ENCODE measurements at places on chromosomes 13 and 19. TPM values are rescaled to one million over a fixed set of nuclear protein-coding genes. Genes with fewer than 3 reads are reported as not detected.

GRCh38 chr13:20160306-20161274 lies at the start of gene GJA3:
TSS of gene GJA3 (minus strand) at chr13:20161052. CDS start at chr13:20143288, 17,764 bp downstream.
- no peak for DNase-seq

DNA sequence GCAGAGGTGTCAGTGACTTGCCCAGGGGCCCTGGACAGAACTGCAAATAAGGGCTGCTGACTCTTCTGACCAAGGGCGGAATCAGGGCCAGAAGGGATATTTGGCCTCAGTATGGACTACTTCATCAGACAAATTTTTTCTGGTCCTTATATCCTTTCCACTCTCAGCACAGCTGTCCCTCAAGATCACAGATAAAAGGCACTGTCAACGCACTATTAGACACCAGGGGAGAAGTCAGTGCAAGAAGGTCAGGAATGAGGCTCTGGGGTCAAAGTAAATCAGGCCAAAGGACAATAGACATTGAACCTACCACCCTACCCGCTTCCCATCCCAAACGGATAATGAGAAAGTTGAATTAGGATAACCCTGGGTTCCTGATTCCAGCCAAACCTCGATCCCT lies 657.6 kb downstream of the UQCRFS1 start:
- DNase-seq, result no peak

DNA sequence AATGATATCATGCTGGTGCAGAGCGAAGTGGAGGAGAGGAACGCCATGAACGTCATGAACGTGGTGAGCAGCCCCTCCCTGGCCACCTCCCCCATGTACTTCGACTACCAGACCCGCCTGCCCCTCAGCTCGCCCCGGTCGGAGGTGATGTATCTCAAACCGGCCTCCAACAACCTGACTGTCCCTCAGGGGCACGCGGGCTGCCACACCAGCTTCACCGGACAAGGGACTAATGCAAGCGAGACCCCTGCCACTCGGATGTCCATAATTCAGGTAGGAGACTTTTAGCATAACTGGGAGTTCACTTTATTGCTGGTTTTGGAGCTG lies 3.3 kb downstream of the PCDH17 start:
- DNase-seq, result no peak

- DNase-seq, result no peak
These were observed 903 bp downstream of the PIN1 start for GRCh38 chr19:9836021-9836420.

DNA sequence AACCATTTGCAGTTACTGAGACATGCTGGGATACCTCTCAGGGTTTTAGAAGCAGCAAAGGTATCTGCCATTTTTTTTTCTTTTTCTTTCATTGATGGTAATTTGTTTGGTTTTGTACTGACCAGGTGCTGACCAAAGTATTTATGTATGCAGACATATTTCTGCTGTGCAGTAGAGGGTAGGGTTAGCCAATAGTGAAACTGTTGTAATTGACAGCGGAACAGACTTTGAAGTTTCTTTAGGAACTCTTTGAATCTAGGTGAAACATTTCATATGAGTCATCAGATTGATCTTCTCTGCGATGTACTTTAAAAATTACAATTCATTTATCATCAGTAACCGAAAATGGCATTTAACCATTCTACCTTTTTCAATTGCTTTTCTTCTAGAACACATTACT lies 63.0 kb downstream of the ITGBL1 start:
- DNase-seq, result no peak

GRCh38 chr19:35622750-35623149 lies 6.1 kb upstream of the RBM42 start:
- DNase-seq, result no peak

DNA sequence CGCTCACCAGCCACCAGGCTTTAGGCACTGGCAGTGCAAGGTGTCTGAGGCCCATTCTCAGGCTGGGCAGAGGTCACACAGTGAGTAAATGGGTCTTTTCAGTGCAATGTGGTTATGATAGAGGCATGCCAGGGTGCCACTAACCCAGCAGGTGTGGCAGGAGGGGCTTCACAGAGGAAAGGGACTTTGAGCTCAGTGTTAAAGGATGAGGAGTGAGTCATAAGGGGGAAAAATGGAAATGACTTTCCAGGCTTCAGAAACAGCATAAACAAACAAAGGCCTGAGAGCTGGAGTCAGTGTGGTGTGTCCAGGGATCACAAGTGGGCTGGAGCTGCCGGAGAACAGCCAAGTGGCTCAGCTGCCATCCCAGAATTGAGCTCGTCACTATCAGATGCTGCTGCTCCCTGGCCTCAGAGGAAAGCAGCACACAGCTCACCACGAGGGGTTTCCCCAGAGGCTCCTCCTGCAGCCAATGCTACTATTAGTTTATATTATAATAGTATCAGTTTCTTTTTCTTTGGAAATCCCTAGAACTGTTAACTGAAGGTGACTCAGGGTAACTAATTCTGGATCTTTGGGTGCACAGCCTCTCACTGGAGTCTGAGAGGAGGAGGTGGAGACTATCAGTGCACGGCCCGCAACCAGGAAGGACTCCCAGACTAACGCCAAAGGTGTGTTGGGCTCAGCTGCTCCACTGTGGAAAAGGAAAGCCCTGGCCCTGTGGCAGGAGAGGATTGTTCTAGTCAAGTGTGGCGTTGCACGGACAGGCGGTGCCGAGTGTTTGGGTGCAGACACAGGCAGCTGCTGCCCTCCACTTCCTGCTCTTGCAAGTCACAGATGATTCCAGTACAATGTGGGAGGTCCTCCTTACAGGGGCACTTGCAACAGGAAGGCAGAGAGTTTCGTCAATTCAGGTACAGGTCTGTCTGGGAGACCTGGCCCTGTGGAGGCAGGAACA lies 39.5 kb downstream of the DHRS12 start:
- DNase-seq, result no peak

- DNase-seq, result no peak
These were observed 576 bp upstream of the EPN1 start for GRCh38 chr19:55674459-55674840.

- no peak for DNase-seq
These were observed 32.0 kb downstream of the LTBP4 start for GRCh38 chr19:40633207-40633606.

DNA sequence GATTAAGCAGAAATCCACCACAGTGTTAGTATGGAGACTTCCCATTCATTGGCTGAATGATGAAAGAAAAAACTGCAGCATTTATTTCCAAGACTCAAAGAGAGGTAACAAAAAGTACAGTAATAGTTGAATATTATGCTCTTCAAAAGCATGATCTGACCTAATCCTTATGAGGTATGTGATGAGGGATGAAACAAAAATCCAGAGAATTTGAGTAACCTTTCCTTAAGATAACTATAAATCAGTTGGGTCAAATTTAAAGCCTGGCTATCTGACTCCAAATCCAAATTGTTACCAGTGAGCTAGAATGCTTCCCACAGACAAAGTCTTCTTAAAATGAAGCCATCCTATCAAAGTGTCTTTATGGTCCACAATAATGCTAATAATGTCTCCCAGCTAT lies 38.1 kb downstream of the NUFIP1 start:
- no peak for DNase-seq

DNA sequence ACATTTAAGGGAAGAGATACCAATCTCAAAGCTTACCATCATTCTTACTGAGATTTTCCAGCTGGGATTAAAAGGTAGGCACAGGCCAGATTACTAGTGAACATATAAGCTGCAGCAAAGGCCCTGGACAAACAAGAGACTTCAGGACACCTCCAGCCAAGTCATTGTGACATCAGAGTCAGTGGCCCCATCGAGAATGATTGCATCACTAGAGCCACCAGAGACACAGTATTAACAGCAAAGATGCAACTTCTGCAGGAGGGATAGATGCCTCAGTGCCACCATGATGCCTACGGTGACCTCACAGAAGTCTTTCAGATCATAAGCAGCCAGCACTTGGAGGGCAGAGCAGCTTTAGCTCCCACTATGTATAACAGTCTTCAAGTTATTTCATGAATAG lies 8.6 kb downstream of the RUBCNL start:
- no peak for DNase-seq

DNA sequence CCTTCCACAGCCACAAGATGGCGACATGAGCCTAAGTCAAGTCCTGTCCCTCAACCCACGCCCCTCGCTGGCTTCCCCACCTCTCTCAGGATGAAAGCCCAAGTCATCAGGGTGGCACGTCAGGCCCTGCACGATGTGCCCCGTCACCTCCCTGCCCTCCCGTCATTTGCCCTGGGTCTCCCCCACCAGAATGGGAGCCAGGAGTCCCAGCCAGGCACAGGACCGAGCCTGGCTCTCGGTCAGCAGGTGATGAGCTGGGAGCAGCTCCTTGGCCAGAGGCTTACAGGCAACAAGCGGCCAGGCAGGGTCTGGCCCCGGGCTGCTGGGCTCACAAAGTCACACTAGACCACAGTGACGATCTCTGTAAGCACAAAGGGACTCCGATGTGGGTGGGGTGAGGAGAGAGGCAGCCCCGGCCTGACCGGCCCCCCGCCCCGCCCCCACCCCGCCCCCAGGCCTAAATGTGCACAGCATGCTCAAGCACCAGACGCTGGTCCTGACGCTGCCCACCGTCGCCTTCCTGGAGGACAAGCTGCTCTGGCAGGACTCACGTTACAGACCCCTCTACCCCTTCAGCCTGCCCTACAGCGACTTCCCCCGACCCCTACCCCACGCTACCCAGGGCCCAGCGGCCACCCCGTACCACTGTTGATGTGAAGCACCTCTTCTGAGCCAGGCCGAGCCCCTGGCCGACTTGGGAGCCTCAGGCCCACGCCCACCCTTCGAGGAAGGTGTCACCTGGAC lies 7.3 kb downstream of the MRPL4 start:
- peak; percentile 89 for DNase-seq

- DNase-seq, result no peak
These were observed 18.3 kb upstream of the KLF5 start for GRCh38 chr13:73040484-73040883.

DNA sequence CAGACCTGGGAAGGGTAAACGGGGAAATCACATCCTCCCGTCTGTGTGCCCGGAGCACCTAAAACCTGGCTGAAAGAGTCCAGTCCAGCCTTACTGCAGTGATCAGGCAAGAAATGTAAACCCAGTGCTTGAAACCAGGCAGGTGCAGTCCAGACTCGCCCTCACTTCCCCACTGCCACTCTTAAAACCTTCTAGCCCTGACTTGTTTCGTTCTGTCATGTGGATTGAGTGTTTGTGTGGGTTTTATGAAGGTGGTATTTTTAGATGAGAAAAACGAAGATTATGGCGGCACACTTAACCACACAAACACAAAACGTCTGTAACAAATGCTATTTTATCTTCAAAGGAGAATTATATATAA lies 839 bp upstream of the CKAP2 start:
- DNase-seq, result peak; percentile 11

DNA sequence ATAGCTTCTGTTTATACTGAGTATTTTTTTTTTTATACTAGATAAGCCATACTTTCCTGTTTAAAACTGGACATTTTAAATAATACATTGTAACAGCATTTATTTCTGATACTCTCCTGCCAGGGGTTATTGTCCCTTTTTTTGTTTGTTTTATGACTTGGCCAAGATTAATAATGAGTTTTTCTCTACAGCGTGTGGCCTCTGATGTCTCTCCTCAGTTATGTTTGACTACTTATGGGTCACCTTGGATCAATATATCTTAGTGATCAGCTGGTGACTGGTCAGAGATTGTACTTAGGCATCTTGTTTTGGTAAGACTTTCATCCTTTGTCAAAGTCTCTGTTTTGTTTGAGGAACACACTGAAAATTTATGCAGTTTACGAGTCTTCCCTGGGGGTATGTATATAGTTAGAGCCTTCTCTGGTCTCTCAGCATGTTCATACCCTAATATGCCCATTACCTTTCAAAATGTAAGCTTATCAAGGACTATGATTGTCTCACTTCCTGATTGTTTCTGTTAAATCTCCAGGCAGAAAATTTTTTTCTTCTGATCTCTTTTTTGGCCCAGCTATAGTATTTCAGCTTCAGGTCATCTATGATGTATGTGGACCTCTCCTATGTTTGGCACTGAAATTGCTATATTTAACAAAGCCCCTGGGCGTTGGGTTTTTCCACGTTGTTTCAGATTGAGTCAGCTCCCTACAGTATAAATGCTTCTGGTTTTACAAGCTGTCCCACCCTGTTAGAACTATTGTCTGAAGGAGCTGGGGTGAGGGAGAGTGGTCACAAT lies 87.9 kb downstream of the URI1 start:
- no peak for DNase-seq

GRCh38 chr19:15218501-15218900 lies 13.7 kb downstream of the EPHX3 start:
- no peak for DNase-seq

Gene ATP8B3
- polyA plus RNA-seq, result 0.83 TPM

Gene CGB8
- polyA plus RNA-seq, result not detected

Gene ZNF426
- 25.5 TPM for polyA plus RNA-seq

Gene ZNF154
- polyA plus RNA-seq, result 37.7 TPM

Gene MAN2B1
- 41.3 TPM for polyA plus RNA-seq

Gene C19orf81
- polyA plus RNA-seq, result 3.1 TPM

Gene USHBP1
- polyA plus RNA-seq, result 6.0 TPM
